ENCODE measurements at places on chromosomes 5 and 9.

DNA sequence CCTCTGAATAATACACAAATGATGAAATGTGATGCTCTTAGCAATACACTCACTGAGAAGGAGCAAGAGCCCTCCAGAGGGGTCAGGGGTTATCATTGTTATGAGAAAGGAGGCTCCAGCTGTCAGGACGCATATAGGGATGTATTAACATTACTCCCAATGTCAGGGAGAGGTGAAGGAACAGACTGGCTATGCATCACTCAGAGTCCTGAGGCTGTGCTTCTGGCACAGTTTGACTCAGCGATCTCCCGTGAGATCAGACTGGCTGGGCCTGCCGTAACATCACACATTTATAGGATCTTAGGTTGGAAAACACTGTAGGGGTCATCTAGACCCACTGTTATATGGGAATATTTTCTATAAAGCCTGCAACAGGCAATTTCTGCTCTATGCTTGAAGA, 226.5 kb upstream of the GLRA1 start:
- no peak for DNase-seq

GRCh38 chr5:53318303-53318702, 162.1 kb upstream of the FST start:
- DNase-seq = no peak

- DNase-seq = no peak
Measured at GRCh38 chr9:116693233-116693731, 6.2 kb downstream of the TRIM32 start.

- DNase-seq = peak; percentile 81
Measured at GRCh38 chr9:33813712-33814641, 3.0 kb upstream of the UBE2R2 start.

DNA sequence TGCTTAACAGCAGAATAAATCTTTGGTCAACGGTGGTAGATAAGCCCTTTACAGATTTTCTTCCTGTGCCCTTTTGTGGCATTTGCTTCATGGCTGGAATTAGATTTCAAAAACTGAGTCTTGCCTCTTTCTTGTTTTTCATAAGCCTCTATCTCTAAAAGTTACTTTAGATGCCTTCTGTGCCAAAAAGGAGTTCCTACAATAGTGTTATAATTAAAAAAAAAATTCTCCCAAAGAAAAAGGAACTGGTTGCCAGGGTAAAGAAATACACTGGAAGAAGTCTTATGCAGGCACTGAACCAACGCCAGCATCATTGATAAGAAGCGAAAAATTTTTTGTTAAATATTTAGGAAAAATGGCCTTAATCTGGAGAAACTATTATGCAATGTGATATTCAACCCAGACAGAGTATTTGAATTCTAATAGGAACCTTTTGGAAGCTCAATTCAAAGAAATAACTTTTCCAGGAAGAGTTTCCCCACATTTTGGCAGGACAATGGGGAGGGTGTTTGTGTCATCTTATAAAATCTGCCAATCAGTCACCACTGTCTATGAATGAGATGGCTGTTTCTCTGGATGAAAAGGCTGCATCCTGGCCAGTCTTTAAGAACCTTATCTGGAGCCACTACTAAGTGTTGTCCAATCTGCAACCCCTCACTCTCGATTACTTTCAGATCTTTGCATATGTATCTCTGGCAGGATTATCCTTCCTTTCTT, 608.1 kb downstream of the PDE4D start:
- no peak for DNase-seq

DNA sequence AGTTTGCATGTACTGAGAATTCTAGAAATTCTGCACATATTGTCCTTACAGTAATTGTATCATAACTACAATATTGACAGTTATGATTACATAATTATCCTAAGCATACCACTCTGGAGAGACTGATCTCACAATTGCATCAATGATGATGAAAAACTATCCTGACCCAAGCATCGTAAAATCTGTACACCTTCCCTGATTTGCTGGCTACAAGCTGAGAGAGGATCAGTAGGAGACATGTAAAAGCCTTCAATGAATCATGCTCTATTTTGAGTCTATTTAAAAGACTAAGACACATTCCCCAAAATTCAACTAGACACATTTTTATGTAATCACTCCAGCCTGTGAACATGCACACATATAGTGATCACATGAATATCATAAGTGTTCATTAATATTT, 1833.8 kb downstream of the EFNA5 start:
- DNase-seq = peak; percentile 57

DNA sequence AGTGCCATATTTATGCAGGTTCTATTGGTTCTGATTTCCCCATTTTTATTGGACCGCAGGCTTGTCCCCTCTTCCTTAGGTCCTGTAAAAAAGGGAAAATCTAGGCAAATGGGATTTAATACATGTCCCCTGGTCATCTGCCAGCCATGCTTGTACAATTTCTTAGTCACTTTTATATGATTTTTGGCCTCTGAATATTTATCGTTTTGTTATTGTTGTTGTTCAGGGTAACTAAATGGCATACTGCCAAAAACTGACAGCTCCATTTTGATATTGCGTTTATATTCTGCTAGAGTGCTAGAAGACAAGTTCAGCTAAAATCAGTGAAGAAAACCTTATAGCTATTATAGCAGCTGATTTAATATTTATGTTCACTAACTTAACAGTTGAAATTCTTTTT, 770.2 kb upstream of the FAM174A start:
- no peak for DNase-seq

GRCh38 chr9:4229252-4229651, 70.6 kb downstream of the GLIS3 start:
- no peak for DNase-seq

- DNase-seq = no peak
Measured at GRCh38 chr5:180109920-180110319, 38.4 kb upstream of the RNF130 start.

- no peak for DNase-seq
Measured at GRCh38 chr5:455806-456205, 12.8 kb downstream of the EXOC3 start.

DNA sequence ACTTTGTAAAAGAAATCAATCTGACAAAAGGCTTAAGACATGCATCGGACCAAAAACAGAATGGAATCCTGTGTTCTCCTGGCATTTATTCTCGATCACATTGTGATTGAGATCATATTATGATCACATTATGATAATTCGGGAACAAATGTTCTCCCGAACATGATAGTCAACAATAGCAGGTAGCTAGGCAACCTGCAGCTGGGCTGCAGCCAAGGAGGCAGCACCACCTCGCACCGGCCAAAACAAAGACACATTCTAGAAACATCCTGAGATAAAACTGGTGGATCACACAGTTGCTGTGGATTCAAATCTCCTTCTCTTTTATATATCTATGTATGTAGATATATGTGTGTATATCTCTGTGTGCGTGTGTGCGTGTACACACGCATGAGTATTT, 480.6 kb upstream of the CYLC2 start:
- DNase-seq = no peak

GRCh38 chr5:68216245-68217046, 890 bp downstream of the PIK3R1 start:
- peak; percentile 20 for DNase-seq

GRCh38 chr5:2755076-2755680, 3.7 kb upstream of the IRX2 start:
- DNase-seq = peak; percentile 59

- DNase-seq = no peak
Measured at GRCh38 chr5:89353837-89354551, 471.0 kb upstream of the MEF2C start.

DNA sequence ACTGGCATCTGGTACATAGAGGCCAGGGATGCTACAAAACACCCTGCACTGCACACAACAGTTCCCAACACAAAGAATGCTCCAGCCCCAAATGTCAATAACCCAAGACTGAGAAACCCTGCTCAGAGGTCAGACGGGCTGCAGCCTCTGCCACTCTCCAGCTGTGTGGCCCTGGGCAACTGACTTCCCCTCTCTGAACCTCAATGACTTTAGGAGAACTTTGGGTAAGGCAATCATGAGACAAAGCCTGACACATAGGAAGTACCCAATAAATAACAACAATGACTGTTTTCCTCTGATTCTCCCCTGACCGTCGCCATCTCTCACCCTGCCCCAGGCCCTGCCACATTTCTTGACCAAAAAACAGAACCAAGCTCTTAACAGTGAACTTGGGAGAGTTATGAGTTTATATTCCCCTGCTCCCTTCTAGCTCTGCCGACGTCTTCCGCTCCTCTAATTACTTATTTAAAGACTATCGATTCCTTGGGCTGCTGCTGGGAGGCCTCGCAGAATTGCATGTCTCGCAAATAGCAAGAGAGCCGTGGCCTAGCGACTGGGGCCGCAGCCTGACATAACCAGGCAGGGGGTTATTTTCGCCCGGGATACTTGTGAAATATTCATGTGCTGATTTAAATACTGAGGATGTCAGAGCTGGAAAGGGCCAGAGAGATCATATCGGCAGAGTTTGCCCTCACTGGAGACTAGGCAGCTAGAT, 24.5 kb upstream of the CRB2 start:
- no peak for DNase-seq

GRCh38 chr9:127463382-127463781, 12.1 kb downstream of the LRSAM1 start:
- no peak for DNase-seq
